ENCODE measurements at places on chromosomes 6 and 20. TPM values are rescaled to one million over a fixed set of nuclear protein-coding genes. Genes with fewer than 3 reads are reported as not detected.

MPIG6B gene
- total RNA-seq: not detected

GSTA3 gene
- total RNA-seq: not detected

STMND1 gene
- total RNA-seq: not detected

CDH26 gene
- total RNA-seq: not detected

MEI4 gene
- not detected for total RNA-seq

SCGN gene
- not detected for total RNA-seq

ACSS2 gene
- 11.9 TPM for total RNA-seq

OOEP gene
- total RNA-seq: not detected
